ENCODE measurements at places on chromosomes 2 and 18. TPM values are rescaled to one million over a fixed set of nuclear protein-coding genes. Genes with fewer than 3 reads are reported as not detected.

DNA sequence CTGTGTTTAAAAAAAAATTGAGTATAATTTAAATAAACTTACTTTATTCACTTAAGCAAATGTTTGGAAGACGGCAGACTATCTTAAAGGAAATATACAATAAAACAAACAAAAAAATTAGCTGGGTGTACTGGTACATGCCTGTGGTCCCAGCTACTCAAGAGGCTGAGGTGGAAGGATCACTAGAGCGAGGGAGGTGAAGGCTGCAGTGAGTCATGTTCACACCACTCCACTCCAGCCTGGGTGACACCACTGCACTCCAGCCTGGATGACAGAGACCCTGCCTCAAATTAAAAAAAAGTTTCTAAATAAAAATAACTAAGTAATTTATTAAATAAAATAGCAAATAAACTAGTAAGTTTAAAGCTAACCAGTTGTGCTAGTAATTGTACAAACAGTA is 7.5 kb downstream of the PUM2 start:
- no peak for DNase-seq

GRCh38 chr18:21908711-21909110 is 168.1 kb downstream of the MIB1 start:
- DNase-seq, result no peak

- DNase-seq, result no peak
These were observed 225.1 kb upstream of the TMEFF2 start for GRCh38 chr2:192419786-192420185.

The GKN2 gene
- not detected for polyA plus RNA-seq

DNA sequence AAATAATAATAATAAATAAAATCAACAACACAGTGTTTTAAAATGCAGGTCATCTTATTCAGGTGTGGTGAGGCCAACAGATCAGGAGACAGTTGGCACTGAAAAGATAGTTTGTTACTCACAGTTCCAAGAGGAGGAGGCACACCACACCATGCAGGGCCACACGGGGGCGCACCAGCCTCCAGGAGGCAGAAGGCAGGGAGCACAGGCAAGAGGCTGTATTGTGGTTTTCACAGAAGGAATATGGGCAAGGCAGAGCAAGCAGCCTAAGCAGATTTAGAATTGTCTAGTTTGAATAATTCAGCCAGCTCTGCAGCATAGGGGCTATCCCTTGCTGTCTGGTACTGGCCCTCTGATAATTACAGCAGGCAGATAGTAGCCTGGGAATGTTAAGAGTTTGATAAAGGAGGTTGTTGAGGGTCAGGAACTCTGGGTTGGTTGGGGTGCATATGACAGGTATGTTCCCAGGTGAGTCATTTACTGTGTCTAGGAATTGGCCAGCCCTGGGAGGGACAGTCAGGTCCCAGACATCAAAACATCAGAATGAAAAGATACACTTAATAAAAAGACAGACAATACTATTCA is 31.3 kb downstream of the KIAA2012 start:
- no peak for DNase-seq

GRCh38 chr2:131058214-131058843 is 34.9 kb downstream of the FAM168B start:
- DNase-seq, result no peak

DNA sequence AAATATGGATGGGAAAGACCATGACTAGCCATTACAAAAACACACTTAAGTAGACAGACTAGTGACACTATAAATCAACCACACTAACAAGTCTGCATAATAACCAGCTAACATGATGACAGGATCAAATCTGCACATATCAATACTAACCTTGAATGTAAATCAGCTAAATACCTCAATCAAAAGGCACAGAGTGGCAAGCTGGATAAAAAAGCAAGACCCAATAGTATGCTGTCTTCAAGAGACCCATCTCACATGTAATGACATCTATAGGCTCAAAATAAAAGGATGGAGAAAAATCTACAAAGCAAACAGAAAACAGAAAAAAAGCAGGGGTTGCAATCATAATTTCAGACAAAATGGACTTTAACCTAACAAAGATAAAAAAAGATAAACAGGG is 16.3 kb downstream of the PFN4 start:
- DNase-seq, result no peak

The IL37 gene
- polyA plus RNA-seq, result not detected

The REEP1 gene
- 11.0 TPM for polyA plus RNA-seq

- no peak for DNase-seq
These were observed 11.9 kb downstream of the TEX51 start for GRCh38 chr2:126910637-126911036.

The ZAP70 gene
- polyA plus RNA-seq, result 0.80 TPM

The MBD5 gene
- 50.7 TPM for polyA plus RNA-seq

GRCh38 chr2:241849616-241850543 is 8.8 kb downstream of the PDCD1 start:
- DNase-seq, result no peak

All from left renal pelvis (tissue), 4 donors.